ENCODE measurements at places on chromosomes 5 and 9. TPM values are rescaled to one million over a fixed set of nuclear protein-coding genes. Genes with fewer than 3 reads are reported as not detected.
A peak's percentile ranks its signal among the peaks of the same experiment; 100 is the strongest.

- DNase-seq, result no peak
These were observed 49.6 kb upstream of the OSMR start for GRCh38 chr5:38795986-38796741.

DNA sequence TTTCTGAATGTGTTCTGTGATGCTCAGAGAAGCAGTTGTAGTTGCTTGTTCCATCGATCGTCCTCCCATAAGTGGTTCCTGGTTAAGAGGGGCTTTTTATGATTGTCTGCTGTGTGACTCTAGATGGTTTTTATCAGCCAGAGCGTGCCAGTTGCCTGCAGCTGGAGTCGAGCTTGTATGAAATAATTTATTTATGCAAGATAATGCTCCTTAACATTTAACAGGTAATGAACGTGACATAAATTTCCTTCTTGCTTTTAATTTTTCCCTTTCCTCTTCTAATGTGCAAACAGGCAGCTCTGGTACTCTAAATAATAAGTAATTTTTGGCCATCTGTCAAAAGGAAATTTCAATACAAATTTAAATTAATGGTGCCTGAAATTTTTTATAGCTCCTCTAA is 84.4 kb downstream of the TLE4 start:
- DNase-seq, result no peak

Gene SERF1B
- 70.9 TPM for total RNA-seq

GRCh38 chr5:113047733-113048652 is 71.4 kb downstream of the DCP2 start:
- peak; percentile 41 for DNase-seq

Data from spinal cord (tissue), 10 donors.